Hypothalamus (tissue), 51 donors: ENCODE measurements at places on chromosomes 3 and 15.
A peak's percentile ranks its signal among the peaks of the same experiment; 100 is the strongest.

DNA sequence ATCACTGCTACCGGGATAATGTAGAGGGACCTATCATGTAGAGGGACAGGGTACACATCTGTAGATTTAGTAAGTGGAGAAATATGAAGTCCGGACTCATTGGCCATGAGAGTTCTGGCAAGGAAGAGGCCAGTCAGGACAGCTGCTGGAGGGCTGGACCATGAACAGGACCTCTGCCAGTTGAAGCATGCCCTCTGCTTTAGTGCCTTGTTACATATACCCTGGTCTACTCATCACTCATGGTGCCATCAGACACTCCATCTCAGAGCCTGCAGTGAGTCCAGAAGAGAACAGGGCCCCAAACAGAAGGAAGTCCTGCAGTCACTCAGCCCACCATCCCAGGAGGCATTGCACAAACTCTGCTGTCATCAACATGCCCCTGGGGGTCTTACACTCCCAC lies 54.7 kb upstream of the CA12 start:
- no peak for DNase-seq

GRCh38 chr3:134388788-134389485 lies 14.7 kb upstream of the AMOTL2 start:
- DNase-seq: no peak

DNA sequence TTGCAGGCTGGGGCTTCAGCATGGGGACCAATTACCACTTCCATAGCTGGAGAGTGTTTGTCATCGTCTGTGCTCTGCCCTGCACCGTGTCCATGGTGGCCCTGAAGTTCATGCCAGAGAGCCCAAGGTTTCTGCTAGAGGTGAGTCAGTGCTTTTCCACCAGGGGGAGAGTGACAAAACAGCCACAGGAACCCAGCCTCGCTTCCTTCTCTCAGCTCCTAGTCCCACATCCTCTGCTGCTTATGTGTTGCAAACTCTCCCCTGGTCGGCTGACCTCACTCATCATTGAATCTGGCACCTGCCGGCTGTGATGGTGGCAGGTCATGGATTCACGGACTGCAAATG lies 158.3 kb downstream of the SV2B start:
- no peak for DNase-seq

DNA sequence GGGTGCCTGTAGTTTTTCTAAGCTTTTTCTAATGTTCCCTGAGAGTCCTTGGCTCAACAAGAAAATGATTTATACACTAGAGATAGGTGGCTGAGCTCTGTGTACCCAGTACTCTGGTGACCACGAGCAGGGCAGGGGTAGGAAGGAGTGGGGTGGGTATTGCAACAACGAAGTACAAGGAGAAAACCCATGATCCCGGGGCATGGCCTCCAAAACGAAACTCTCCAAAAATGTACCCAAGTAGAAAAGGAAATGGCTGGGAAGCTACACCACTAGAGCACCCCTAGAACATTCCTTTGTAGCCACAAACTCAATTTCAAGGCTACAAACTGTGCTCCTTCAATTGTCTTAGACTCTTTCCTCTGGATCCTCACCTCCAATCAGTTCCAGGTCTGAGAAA lies 138.9 kb downstream of the DUT start:
- DNase-seq: no peak

GRCh38 chr3:8324747-8325146 lies 176.9 kb upstream of the LMCD1 start:
- DNase-seq: peak; percentile 45

DNA sequence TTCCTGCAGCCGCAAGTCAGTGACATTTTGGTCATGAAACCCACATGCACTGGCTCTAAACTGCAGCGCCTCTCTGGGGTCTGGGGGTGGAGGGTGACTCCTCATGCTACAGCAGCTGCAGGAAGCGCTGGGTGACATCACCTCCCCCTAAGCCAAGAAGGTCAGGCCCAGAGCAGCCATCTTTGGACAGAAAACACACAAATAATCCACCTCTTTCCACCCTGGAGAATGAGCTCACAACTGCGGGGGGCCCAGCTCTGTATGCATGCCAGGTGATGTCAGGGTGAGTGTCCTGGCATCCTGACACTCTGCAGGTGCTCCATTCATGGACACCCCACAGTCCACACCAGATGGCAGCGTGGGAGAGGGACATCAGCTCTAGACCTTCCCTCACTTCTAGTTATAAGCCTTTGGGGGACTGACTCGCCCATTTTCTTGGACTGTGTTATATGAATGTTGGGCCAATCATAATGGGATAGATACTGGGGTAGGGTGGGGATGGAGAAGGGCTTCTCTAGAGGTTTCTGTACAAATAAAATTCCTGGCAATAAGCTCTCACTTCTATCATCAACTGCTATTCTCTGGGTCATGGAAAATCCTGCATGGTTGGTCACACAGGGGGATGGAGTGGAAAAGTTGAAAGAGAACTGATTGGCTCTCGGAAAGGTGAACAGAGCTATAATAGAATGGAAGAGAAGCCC lies 70.7 kb upstream of the THBS1 start:
- no peak for DNase-seq

DNA sequence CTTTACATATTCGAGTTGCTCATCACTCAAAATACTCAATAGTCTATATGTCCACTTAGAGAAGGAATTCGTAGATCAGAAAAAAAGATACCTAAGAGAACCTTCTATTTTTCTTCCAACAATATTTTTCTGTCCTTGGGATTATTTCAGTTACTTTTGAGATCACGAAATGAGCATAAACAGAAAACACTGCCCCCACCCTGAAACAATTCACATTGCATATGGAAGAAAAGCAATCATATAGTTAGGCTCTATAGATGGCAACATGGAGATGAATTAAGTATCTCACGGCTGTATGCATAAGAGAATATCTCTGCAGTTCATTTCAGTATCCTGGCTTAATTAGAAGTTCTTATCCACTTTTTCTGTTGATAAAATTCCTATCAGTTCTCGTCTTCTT lies 391.1 kb downstream of the FGF12 start:
- no peak for DNase-seq

DNA sequence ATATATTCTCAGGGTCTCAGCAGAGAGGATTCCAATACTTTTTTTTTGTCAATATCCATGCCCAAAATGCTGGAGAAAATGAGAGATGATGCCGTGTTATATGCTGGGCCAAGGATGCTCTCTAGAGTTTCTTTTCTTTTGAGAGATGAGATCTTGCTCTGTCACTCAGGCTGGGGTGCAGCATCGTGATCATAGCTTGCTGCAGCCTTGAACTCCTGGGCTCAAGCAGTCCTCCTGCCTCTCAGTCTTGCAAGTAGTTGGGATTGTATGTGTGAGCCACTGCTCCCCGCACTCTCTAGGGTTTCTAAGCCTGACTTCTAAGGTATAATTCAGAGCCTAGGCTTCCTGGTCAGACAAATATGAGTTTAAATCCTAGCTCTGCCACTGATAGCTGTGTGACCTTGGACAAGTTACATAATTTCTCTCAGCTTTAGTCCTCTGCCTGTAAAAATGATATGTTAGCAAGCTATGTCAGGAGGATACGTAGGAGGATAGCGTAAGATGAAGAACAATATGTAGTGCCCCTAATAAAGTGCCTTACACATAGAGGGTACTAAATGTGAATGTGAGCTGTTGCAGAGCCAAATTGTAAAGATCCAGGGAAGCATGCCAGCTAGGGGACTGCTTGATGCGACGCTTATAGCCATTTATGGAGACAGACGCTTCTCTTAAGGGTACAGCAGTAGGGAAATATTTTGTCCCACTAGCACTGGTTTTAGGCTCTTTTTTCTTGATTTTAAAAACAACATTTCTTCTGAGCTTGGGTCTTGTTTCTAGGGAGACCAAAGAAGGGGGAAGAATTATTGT lies 7.4 kb downstream of the STARD9 start:
- DNase-seq: no peak

DNA sequence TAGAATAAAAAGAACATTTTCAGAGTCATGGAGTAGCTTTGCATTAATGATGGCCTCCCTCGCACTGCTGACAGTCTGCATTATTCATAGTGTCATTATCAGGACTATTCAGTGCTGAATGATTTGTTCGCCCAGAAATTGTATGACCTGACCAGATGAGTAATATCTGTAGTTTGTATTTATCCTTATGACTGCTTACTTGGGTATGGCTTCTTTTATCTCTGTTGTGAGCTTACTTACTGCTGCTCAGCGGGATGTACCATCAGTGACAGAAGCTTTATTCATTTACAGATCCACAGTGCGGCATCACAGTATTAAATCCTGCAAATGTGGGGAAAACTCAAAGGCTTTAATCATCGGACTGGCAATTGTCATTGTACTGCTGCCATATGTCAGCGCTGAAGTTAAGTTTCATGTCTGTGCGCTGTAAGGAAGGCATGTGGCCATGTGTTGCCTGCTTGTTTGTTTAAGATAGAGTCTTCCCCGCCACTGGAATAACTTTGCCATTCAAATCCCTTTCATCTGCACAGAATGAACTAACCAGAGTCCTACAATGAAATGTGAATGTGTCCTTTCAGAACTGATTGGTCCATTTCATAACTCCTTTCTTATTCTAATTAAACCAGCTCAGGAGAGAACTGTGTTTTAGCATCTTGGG lies 262.2 kb downstream of the CHL1 start:
- DNase-seq: peak; percentile 1

DNA sequence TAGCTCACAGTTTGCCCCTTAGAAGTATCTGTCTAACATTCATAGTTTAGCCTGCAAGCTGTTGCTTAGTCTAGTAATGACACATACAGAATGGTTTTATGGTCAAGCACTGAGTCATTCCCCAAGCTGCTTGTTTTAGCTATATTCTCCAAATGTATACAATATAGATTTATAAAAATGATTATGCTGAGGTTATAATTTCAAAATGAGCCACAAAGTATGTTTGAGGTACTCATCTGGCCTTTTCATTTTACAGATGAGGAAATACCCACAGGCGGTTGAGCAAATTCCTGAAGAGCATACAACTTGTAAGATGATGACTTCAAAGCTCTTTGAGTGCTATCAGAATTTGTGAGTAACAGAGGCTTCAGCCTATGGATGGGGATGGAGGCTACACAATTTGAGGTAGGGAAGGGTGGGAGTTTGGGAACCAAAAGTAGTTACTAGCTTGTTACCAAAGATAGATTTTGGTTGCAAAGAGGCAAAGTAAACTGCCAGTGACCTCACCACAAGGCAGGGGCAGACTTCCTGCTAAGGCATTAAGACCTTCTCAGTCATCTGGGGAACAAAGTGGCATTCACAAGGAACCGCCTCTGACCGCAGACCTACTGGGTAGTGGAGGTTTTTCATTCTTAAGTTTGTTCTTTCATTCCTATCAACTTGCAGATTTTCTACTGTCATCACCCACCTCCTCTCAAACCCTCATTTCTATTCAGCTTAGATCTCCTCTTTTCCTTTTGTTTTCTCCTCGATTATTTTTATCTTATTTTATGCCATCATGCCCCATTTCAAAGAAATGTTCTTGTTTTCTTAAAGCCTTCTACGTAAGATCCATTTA lies 257.2 kb upstream of the NECTIN3 start:
- no peak for DNase-seq
